ENCODE measurements at places on chromosomes 6 and 20.

- DNase-seq, result no peak
These were observed 90.1 kb downstream of the FOXO3 start for GRCh38 chr6:108650781-108651180.

DNA sequence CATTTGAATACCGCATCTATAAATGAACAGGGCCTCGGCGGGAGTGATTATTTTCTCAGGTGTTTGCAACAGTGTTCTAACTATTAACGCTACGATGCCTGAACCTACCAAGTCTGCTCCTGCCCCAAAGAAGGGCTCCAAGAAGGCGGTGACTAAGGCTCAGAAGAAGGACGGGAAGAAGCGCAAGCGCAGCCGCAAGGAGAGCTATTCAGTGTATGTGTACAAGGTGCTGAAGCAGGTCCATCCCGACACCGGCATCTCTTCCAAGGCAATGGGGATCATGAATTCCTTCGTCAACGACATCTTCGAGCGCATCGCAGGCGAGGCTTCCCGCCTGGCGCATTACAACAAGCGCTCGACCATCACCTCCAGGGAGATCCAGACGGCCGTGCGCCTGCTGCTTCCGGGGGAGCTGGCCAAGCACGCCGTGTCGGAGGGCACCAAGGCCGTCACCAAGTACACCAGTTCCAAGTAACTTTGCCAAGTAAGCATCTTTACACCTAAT, 70.9 kb downstream of the HFE start:
- peak; percentile 57 for DNase-seq

GRCh38 chr6:160130729-160131484, 9.3 kb downstream of the SLC22A1 start:
- DNase-seq, result no peak

- no peak for DNase-seq
These were observed 35.1 kb downstream of the PM20D2 start for GRCh38 chr6:89180971-89181370.

DNA sequence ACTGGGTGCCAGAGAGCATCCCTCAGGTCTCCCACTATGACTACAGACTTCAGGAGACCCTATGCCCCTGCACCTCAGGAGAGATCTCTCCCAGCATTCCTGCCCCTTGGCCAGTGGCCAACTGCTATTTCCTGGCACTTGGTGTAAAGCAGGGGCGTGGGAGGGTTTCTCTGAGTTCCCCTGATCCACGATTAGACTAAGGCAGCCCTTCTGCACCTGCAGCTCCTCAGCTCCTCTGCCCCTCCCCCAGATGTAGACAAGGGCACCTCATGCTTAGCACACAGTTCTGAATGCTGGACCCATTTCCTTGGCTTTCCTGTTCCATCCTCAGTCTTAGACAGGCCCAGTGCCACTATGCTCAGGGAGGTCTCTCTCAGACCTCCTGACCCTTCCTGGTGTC, 28.6 kb downstream of the EDN1 start:
- DNase-seq, result no peak

DNA sequence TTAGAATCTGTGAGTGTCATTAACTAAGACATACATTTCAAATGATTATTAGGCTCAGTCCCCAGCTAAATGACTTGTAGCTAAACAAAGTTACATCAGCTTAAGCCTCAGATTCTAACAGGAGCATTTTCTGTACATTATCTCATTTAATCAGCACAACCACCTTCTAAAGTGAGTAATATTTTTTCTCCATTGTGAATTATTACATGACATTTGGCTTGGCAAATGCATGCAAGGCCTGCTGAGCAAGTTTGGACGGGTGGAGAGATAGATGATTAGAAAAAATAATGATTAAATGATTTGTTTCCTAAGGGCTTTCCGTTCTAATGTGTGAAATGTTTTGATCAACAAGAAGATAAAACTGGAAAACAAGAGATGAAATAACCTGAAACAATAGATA, 20.7 kb downstream of the DCBLD1 start:
- DNase-seq, result no peak

DNA sequence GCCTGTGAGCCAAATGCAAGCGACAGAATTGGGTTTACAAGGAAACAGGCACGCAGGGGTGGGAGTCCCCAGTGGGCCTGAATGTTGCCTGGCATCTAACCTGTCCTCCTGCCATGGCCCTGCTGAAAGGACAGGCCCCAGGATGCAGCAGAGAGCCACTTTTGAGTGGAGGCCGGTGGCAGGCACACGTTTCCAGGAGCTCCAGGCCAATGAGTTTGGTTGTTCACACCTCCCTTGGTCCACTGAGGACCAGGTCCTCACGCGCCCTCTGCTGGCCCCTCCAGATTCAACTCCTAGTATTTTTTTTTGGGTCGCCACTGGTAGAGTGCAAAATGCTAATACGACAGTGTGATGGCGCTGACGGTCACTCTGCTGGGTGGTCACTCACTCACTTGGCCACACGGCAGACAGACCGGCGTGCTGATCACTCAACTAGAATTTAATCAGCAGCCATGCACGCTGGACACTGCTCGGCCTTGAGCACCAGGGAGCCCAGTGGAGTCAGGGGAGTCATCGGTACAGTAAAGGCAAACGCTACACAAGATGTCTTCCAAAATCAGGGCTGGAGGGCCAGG, 81.7 kb upstream of the NFATC2 start:
- peak; percentile 55 for DNase-seq

DNA sequence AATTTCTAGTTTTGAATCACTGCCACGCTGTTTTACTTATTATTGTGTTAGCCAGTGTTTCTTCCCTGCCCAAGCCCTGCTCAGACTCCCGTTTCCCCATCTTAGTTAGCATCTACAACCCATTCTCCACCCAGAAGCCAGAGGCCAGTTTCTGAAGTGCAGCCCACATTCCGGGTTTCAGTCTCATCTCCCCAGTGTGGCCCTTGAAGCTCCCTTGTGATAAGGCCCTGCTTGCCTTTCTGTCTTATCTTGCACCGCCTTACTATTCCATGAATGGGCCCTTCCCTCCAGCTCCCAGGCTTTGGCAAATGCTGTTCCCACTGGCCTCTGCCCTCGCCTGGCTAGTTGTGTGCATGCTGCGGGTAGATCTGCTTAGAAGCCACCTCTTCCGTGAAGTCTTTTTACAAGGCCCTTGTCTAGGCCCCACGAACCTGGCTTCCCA, 41.1 kb downstream of the TOX2 start:
- no peak for DNase-seq

GRCh38 chr6:90819483-90819882, 232.6 kb upstream of the MAP3K7 start:
- no peak for DNase-seq

- no peak for DNase-seq
These were observed 13.6 kb upstream of the C20orf144 start for GRCh38 chr20:33648396-33649004.

- DNase-seq, result no peak
These were observed 313.3 kb downstream of the RNGTT start for GRCh38 chr6:88650029-88650619.

All from activated T-helper 9 cell treated with anti-CD3 and anti-CD28 coated beads, Interleukin-2, amount 50 U/mL, for 16 hours (primary cell).